ENCODE measurements at places on chromosomes 5 and 9.

GRCh38 chr5:1264211-1264610, 30.7 kb downstream of the TERT start:
- no peak for DNase-seq

DNA sequence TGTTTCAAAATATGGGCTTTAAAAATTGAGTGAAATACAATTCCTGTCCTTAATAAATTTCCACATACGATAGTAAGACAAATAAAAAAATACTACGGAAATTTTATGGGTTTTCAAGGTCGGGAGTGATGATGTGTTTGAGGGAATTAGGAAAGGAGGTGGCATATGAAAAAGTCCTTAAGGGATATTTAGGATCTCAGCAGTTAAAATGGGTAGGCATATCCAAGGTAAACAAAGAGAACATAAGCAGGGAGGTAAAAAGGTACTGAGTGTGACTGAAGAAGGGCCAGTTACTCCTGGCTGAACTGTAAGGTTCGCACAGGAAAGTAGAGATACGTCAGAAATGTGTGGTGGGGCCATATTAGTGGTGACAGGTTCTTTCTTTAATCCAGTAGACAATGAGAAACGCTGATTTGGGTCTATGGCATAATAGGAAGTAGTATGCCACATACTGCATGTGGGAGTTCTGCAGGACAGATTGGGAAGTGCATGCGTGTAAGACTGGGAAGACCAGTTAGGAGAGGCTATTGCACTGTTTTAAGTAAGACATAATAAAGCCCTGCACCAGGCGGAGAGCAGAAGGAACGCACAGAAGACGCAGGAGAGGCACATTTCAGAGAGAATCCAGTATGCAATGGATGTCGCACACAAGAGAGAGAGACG, 937 bp upstream of the HMGCR start:
- no peak for DNase-seq

- DNase-seq, result peak; percentile 89
These were observed 31.6 kb downstream of the ANXA2R start for GRCh38 chr5:43008363-43009153.

GRCh38 chr5:167478188-167478587, 813.3 kb upstream of the WWC1 start:
- DNase-seq, result no peak

DNA sequence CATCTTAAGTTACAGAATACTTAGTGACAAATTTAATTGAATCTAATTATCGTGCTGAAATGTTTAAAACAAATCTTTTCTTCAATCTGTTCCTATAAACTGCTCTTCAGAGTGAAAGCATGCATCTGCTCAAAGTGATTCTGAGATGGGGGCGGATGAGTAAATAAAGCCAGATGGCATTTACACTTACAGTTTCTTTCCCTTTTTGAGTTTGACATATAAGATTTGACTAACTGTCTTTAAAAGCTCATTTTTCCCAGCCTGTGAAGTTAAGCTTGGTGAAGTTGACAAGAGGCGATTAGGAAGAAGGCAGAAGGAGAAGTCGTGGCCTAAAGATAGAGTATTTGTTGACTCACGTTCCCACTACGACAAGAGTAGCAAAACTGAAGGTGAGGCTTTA, 137.4 kb downstream of the LPAR1 start:
- no peak for DNase-seq

DNA sequence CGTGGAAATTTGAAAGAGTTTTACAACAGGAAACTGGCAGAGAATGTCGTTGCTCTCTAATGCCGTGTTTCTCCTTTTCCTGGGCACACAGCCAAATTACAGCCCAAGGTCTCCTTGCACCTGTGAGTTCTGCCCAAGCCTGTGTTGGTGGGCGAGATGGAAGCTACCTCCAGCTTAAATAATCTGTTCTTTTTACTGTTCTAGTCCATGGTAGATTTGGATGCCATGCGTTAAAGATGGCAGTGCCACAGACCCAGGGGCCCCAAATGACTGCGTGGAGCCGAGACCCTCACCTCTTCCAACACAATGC, 92.6 kb upstream of the IRX4 start:
- DNase-seq, result no peak

GRCh38 chr9:86783884-86784283, 163.4 kb downstream of the GAS1 start:
- no peak for DNase-seq

DNA sequence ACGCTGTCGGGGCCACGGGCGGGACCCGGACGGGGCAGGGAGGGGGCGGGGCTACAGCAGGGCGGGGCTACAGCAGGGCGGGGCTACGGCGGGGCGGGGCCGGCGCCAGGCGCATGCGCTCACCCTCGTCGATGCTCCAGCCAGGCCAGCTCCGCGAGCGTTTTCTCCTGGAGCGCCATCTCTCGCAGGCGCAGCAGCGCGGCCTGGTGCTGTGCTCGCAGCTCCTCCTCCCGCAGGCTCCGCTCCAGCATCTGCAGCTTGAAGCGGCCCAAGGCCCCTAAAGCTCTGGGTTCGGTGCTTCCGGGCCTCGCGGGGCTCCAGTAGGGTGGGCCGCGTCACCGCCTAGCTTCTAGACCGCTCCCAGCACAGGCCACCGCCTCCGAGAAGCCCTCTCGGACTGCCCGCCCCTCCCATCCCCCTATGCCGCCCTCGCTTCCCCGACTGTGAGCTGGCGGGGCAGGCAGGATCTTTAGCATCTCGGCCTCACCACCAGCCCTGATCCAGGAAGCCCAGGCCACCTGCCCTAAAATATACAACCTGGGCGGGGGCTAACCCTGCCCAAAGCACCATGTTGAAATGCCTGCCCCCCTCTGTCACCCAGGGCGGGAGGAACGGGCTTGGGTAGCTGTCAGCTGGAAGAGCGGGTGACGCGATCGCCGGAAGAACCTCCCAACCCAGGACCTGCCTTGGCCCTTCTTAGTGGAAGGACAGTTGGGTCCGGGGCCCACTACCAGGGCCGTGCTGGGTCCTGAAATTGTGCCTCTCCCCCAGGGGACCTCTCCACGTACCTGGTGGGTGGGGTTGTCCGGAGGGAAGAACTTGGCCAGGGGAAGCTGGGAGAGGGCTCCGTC, 21.9 kb upstream of the QSOX2 start:
- peak; percentile 84 for DNase-seq

DNA sequence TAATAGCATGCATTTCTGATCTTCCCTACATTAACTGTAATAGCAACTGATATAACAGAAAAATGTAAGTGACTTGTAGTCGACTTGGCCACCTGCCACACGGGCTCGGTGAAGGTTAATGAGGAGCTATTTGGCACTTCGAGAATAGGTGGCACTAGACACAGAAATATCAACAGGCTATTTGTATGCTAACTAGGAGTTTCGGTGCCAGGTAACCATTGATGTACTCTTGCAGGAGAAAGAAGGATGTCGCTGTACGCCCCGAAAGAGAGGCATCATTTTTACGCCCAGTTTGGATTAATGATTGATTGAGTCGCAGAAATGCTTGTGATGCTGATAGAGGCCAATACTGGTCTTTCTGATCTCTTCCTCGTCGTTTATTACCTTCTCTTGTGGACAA, 516 bp upstream of the DMRT2 start:
- no peak for DNase-seq

DNA sequence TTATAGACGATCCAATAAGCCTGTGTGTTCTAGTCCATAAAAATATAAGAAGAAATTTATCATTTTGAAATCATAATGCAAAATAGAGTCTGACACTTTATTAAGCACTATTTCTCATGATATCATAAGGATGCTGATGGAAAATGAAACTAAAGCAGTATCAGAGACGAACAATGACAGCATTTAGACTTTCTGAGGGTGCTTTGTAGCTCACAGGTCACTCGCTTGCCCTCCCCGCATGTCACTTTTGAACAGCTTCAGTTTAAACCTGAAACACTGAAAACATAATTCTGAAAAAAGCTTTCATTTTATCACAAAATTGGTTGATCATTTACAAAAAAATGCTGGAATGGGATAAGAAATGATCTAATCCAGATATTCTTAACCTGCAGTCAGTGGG, 247.1 kb downstream of the EBF1 start:
- no peak for DNase-seq

DNA sequence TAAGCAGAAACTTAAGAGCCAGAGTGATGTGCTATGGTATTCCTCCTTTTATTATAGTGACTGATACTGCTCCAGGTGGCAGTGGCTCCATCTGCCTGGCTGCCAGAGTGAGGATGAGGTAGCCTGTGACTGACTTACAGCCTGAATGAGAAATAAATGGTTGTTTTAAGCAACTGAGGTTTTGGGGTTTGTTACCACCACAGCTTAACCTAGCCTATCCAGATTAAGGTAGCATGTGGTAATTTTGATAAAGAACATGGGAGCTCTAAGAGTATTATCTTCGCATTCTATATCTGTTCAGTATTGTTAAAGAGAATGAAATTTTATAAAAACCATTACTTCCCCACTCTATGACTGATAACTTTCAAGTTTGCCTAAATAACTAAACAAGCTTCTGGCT, 39.0 kb downstream of the GOLPH3 start:
- DNase-seq, result no peak

DNA sequence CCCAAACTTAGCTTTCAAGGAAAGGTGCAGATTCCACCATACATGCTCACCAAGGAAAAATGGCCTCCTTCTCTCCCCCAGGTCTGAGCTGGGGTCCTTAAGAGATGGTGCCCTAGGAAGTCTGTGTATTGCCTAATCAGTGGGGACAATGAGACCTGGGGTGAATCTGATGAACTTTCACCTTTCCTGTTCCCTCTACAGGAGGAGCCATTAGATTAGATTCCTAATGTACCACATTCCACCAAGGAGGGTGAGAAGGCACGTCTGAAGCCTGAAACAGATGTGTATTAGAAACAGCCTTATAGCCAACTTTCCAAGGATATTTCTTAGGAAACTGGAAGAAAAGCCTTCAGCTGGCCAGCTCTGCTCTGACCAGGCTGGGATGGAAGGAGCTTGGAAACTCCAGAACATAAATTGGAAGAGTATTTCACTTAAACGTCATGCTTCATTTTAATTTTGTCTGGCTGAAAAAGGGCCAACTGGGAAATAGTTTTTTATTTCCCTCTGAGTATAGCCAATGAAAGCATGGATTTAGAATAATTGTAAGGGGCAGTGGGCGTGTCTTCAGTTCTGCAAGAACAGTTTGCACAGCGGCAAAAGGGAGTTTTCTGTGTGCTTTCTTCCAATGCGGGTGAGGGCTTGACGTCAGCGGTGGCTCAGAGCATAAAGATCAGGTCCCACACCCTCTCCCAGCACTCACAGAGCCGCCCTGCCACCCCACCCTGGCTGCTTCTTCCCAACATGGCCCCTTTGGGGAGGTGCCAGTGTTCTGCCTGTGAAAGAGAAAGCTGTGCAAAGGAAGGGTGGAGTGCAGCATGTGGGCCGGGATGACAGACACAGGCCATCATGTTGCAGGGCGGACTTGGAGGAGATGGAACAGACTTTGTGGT, 210.9 kb downstream of the ESM1 start:
- DNase-seq, result no peak

DNA sequence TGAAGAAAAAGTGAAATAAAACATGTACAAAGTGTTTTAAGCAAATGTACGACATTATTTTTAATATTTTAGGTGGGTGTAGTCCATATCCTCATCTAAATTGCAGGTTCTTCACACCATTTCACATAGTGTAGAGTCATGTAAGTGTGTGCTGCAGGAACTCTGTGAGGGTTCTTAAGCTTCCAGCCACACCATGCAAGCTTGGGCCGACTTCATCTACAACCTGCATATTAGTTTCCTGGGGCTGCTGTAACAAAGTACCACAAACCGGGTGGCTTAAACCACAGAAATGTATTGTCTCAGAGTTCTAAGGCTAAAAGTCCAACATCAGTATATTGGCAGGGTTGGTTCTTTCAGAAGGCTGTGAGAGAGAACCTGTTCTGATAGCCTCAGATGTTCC, 10.2 kb downstream of the PAM start:
- no peak for DNase-seq

GRCh38 chr5:68548959-68549676, 333.6 kb downstream of the PIK3R1 start:
- no peak for DNase-seq

- no peak for DNase-seq
These were observed 42.1 kb downstream of the CXXC5 start for GRCh38 chr5:139690064-139690802.

Measured in stimulated activated CD4-positive, alpha-beta T cell treated with anti-CD3 and anti-CD28 coated beads, Interleukin-1b, Interleukin-23, amount 100 ng/mL, for 24 hours (primary cell).